ENCODE measurements at places on chromosomes 1 and 21. TPM values are rescaled to one million over a fixed set of nuclear protein-coding genes. Genes with fewer than 3 reads are reported as not detected.

- peak; percentile 52 for DNase-seq
These were observed 38.0 kb upstream of the HLX start for GRCh38 chr1:220841293-220841692.

DNA sequence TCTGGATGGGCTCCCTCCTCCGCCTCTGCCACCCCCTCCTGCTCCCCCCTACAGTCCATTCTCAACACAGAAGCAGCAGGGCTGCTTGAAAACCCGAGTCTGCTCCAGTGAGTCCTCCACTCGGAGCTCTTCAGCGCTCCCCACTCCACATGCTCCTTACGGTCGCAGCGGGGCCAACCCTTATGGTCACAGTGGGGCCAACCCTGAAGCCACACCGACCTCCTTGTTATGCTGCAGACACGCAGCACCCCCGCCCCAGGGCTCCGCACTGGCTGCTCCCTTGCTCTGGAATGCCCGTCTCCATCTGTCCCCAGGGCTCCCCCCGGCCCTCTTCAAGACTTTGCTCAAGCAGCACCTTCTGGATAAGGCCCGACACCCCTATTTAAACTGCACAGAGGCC lies 22.6 kb downstream of the GPR157 start:
- no peak for DNase-seq

DNA sequence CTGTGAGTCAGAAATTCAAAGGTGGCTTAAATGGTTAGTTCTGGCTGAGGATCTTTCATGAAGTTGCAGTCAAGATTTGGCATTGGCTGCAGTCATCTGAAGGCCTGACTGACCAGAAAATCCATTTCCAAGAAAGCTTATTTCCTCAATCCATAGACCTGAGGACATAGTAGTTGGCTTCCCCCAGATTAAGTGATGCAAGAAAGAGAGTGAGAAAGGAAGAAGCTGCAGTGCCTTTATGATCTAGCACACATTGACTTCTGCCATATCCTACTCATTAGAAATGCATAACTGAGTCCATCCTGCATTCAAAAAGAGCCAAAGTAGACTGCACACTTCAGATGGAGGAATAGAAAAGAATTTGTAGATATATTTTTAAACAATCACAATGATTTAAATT lies 222.6 kb downstream of the COL24A1 start:
- no peak for DNase-seq

- DNase-seq, result no peak
These were observed 109.6 kb downstream of the CRYAA start for GRCh38 chr21:43278359-43278758.

GRCh38 chr1:180243517-180244221 lies 13.6 kb downstream of the LHX4 start:
- no peak for DNase-seq

The FAM72A gene
- 2.3 TPM for total RNA-seq

DNA sequence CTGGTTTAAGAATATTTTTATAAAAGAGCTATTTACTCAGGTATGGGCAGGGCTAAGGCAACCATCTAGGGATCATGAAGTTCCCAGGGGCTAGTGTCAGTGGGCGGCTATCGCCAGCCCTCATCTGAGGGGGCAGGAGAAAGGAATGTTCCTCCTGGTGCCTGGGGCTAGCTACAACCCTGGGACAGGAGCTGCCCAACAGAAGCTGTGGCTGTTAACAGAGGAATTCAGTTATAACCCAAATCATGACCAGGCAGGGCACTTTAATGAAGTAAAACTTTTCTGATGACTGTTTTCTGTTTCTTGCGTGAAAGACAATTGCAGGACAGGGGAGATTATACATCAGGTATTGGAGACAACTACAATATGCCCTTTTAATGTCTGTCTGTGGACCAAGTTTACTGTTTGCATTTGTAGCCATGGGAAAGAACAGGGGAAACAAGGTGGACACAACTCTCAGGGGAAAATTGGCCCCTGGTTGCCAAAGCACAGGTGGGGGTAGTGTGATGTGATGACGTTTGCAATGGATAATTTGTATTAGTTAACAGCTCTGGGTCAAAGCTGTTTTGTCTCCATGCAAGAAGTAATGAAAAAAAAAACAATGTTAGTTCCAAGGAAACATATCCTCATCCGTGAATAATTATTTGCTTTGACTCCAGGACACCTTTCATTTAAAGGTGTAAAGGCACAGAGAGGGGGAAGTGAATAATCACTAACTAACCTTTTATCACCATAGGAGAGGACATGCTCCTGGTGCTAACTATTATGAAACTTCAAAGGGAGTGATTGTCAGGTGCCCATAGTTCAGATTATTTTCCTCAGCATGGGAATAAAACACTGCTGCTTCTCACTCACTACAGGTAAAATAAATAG lies 105.2 kb downstream of the TSEN15 start:
- no peak for DNase-seq

The ZNF695 gene
- total RNA-seq, result 1.3 TPM

- DNase-seq, result no peak
These were observed 10.6 kb downstream of the CFAP126 start for GRCh38 chr1:161357073-161357472.

The RXRG gene
- total RNA-seq, result not detected

- DNase-seq, result peak; percentile 81
These were observed 11.0 kb downstream of the FAM163A start for GRCh38 chr1:179754041-179754624.

The DFFA gene
- 28.7 TPM for total RNA-seq

DNA sequence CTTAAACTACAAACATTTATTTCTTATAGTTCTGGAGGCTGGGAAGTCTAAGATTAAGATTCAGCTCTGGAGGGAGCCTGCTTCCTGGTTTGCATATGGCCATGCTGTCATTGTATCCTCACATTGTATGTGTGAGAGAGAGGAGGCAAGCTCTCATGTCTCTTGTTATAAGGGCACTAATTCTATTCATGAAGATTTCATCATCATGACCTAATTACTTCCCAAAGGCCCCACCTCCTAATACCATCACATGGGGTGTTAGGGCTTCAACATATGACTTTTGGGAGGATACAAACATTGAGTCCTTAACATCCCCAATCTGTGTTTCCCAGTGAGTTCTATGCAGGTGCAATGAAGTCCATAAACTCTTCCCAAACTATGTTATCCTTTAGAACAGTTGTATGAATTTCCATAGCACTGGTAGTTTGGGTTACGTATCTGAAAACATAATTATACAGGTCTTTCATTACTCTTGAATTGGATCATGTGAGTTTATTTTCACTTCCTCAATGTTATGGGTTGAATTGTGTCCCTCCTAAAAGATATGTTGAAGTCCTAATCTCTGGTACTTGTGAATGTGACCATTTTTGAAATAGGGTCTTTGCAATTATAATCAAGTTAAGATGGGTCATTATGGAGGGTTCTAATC lies 124.2 kb downstream of the RUNX1 start:
- no peak for DNase-seq

- DNase-seq, result no peak
These were observed 82.0 kb upstream of the PTGFR start for GRCh38 chr1:78408810-78409209.

The PTPRC gene
- 3.5 TPM for total RNA-seq

- no peak for DNase-seq
These were observed 432 bp downstream of the AKT3 start for GRCh38 chr1:243849421-243850201.

- peak; percentile 89 for DNase-seq
These were observed 6.5 kb upstream of the GLRX2 start for GRCh38 chr1:193111641-193112090.

- DNase-seq, result no peak
These were observed 92.3 kb downstream of the PGBD5 start for GRCh38 chr1:230333590-230334446.

- no peak for DNase-seq
These were observed 480.4 kb downstream of the PLPP3 start for GRCh38 chr1:56098946-56099345.

GRCh38 chr1:177183836-177184235 lies 13.1 kb downstream of the BRINP2 start:
- no peak for DNase-seq

DNA sequence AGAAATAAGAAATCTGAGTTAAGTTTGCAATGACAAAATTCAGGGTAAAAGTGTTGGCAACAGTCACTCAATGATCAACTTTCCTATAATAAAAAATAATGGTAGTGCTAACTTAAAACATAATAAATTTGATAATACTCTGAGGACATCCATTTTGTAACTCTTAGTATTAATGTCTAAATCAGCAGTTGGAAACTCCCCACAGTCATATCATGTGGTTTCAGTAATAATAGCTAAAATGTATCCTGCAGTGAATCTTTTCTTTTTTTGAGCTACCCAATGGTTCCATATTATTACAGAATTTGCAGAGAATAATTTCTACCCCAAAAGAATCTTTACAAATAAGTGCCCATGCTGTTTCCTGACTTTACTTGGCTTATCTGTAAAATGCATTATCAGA lies 286.7 kb downstream of the PTPRC start:
- no peak for DNase-seq

DNA sequence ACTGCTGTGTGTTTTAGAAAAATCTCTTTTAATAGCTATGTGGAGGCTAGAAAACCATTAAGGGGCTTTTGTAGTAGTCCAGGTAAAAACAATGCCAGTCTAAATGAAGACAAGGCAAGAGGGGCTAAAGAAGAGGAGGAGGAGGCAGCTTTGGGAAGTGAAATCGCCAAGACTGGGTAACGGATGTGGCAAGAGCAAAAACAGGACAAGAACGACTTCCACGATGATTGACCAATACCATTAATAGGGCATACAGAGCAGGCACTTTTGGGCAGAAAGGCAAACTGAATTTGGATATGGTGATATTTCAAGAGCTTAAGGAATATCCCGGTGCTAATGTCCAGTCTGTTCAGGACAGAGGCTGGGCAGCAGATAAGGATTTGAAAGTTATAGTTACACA lies 22.0 kb downstream of the COA6 start:
- no peak for DNase-seq

DNA sequence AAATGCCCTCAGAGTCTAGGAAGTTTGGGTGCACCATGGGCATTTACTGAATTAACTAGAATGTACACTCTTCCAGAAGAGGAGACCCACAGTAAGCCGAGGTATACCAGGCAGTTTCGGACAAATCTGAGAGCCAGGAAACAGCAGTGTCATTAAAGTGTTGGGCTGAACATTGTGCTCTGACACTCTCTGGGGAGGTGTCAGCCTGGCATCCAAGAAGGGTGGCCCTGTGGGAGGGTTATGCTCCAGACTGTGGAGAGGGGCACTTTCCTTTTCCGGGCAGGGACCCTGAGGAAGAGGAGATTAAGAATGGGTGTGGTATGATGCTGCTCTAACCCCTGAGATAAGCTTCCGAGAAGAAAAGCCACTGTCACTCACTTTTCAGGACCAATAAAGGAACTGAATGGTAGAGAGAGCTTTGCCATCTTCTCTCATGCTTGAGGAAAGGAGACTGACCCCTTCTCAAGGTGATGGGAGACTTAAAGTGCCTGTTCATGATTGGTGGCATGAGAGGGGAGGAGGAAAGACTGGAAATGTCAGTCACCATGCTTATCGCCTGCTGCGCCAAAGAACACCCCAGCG lies 98.2 kb downstream of the UCK2 start:
- DNase-seq, result no peak

GRCh38 chr1:15810073-15810472 lies 2.6 kb upstream of the UQCRHL start:
- DNase-seq, result no peak

- no peak for DNase-seq
These were observed 50.5 kb upstream of the IKBKE start for GRCh38 chr1:206419783-206420182.

The LCE2C gene
- total RNA-seq, result not detected

- no peak for DNase-seq
These were observed 167.0 kb downstream of the TSEN15 start for GRCh38 chr1:184218458-184219075.

- peak; percentile 76 for DNase-seq
These were observed 7.3 kb upstream of the GIPC2 start for GRCh38 chr1:78038491-78038939.

The FAAH gene
- 0.86 TPM for total RNA-seq

- DNase-seq, result no peak
These were observed 28.9 kb downstream of the MAP10 start for GRCh38 chr1:232834066-232834465.

The GPR157 gene
- 9.5 TPM for total RNA-seq

DNA sequence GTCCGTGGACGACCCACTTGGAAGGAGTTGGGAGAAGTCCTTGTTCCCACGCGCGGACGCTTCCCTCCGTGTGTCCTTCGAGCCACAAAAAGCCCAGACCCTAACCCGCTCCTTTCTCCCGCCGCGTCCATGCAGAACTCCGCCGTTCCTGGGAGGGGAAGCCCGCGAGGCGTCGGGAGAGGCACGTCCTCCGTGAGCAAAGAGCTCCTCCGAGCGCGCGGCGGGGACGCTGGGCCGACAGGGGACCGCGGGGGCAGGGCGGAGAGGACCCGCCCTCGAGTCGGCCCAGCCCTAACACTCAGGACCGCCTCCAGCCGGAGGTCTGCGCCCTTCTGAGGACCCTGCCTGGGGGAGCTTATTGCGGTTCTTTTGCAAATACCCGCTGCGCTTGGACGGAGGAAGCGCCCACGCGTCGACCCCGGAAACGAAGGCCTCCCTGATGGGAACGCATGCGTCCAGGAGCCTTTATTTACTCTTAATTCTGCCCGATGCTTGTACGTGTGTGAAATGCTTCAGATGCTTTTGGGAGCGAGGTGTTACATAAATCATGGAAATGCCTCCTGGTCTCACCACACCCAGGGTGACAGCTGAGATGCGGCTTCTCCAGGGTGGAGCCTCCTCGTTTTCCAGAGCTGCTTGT lies 32.4 kb downstream of the PRMT2 start:
- peak; percentile 61 for DNase-seq

GRCh38 chr1:227003165-227003564 lies 63.1 kb downstream of the COQ8A start:
- DNase-seq, result no peak

GRCh38 chr1:60427701-60428100 lies 354.1 kb upstream of the C1orf87 start:
- DNase-seq, result no peak

- DNase-seq, result no peak
These were observed 2.8 kb downstream of the RPL11 start for GRCh38 chr1:23694371-23694770.

DNA sequence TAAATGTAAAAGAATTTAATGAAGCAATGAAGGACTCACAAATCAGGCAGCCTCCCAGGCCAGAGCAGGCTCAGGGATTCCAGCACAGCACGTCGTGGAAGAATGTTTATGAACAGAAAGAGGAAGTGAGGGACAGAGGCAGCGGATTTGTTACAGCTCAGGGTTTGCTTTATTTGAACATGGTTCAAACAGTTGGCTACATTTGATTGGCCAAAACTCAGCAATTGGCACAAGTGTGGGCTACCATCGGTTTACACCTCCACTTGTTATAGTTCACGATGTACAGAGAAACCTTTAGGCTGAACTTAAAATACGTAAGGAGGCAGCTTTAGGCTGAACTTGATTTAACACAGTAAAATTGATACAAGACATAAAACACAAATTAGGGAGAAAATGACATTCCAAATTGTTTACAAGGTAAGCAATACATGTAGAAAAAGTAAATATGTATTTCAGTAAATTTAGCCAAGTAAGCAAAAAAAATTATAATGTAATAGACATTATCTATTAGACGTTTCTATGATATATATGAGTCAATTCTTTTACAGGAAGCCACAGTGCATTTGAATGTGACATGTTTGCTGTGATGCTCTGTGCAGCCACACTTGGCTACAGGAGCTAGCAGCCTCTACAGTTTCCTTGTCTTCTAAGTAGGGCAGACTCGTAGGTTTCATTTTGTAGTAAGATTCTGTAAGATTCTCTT lies 126.5 kb downstream of the ADSS2 start:
- no peak for DNase-seq

- no peak for DNase-seq
These were observed 7.5 kb downstream of the GSTM3 start for GRCh38 chr1:109733236-109733870.

The KRTAP12-2 gene
- not detected for total RNA-seq
